Vagina (tissue), 2 donors: ENCODE measurements at places on chromosomes 12 and 14.

DNA sequence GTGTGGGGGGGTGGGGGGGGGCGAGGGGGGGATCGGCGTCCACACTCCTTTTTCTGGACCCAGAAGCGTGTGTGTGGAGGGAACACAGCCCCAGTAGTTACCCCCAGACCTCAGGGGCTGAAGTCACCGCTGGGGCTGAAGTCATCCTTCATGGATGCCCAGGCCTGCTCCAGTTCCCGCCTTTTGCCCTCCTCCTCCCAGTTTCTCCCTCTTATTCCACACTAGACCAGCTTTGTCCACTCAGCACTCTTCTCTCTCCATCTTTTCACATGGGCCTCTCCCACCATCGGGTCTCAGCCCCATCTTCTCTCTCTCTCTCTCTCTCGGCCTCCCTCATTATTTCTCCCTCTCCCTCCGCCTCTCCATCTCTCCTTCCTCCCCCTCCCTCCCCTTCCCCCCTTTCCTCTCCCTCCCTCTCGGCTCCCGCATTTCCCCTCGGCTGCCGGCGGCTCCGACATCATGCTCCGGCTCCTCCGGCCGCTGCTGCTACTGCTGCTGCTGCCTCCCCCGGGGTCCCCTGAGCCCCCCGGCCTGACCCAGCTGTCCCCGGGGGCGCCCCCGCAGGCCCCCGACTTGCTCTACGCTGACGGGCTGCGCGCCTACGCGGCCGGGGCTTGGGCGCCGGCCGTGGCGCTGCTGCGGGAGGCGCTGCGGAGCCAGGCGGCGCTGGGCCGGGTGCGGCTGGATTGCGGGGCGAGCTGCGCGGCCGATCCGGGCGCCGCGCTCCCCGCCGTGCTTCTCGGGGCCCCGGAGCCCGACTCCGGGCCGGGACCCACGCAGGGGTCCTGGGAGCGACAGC lies at the start of gene P3H3:
TSS of gene P3H3 (plus strand) at position 426 of the 799 bp plus-strand sequence. CDS start at position 460, 34 bp downstream.
- DNase-seq: no peak

DNA sequence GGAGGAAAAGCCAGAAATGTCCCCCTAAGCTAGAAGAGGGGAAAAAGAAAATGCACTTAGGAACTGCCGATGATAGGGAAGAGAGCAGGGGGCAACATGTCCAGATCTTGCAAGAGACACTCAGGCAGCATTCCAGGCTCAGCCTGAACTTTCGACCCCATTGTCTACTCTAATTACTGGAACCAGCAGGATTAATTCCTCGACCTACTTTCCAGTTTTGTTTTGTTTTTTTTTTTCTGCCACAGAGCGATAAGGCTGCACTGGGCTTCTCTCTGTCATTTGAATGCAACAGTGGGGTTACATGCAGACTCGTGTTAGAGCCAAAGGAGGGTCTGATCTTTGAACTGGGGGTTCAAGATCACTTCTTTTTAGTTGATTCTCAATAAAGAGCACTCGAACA lies 68.7 kb upstream of the MED13L start:
- DNase-seq: no peak

DNA sequence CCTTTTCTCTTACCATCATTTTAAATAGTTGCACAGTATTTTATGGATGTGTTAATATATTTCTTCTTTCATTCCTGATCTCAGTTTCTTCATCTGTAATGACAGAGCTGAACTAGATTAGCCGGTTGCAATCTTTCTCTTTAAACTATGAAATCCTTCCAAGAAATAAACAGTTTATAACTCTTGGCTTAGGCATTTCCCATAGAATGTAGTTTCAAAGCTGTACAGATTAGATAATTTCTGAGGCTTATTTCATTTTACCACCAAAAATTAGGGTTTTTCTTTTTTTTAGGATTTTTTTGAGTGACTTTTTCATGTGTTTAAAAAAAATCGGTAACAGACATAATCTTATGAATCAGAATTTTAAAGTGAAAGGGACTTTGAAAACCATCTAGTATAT lies 144.0 kb downstream of the RAD51B start:
- no peak for DNase-seq

DNA sequence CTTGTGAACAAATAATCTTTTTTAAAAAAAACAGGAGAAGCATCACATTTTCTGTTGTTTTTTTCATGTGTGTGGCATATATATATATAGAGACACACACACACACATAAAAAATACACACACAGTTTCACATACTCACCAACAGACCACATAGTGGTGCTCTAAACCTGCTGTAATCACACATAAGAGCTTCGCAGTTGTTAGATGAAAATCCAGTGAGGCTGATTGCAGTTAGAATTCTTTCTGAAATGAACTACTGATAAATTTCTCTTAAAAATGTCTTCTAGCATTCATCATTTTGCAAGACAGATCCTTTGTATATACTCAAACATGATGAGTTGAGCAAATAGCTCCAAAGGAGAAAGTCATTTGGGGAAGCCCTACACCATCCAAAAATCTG lies 434.3 kb upstream of the STXBP6 start:
- no peak for DNase-seq

DNA sequence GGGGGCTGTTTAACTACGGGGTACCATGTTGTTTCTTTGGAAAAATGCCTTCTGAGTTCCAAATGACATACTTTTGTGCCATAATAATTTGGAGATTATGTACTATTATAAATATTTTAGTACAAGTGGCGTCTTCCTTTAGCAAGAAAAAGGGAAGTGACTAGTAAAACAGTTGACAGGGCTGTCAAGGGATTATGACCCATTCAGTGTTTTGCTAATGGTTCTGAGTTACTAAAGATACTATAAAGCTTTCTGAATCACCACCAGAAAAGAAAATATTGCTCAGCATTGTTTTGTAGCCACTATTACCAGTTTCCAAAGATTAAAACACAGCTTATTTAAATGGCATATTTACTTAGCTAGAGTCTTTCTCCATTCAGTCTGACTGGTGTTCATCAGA lies 334.9 kb downstream of the SNAPC1 start:
- no peak for DNase-seq

GRCh38 chr12:56375598-56376434 lies 13.2 kb upstream of the APOF start:
- no peak for DNase-seq

GRCh38 chr14:68789821-68790643 lies 2.8 kb downstream of the ZFP36L1 start:
- peak; percentile 92 for DNase-seq

- no peak for DNase-seq
Measured at GRCh38 chr14:104107101-104107581, 21.6 kb downstream of the ASPG start.

GRCh38 chr12:89352492-89353187 lies at the start of gene DUSP6:
Gene DUSP6 (minus strand): TSS chr12:89352501. CDS start chr12:89352039, 462 bp downstream.
- DNase-seq: no peak

- no peak for DNase-seq
Measured at GRCh38 chr12:67482751-67483661, 165.5 kb upstream of the DYRK2 start.

GRCh38 chr14:56807386-56808109 lies 2.7 kb downstream of the OTX2 start:
- DNase-seq: no peak

GRCh38 chr12:48447755-48448154 lies 24.6 kb upstream of the ANP32D start:
- no peak for DNase-seq

DNA sequence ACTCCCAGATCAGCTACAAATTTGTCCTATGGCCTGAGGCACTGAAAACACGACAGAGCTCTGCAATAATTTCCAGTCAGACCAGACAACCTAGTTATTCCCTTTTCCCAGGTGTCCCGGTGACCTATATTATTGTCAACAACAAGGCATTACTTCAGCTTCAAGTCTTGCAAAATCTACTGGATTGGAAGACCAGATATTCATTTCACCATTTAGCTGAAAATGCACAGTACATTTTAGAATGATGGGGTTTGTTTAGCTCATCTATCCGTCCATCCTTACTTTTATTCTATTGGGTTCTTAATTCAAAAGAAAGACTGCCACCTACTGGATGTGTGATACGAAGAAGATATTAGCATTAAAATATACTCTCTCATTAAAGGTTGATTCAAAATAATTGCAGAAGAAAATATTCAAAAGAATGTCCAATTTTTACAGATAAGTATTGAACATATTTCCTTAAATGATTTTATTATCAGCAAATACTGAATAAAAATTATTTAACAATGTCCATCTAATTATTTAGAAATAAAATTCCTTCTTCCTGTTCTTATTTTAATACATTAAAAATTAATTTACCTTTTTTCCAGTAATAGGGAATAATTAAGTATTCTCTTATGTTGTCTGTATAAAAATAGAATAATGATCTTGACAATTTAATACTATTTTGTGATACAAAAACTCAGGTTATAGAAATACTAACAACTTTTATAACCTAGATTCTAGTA lies 244.9 kb upstream of the LRIG3 start:
- no peak for DNase-seq

DNA sequence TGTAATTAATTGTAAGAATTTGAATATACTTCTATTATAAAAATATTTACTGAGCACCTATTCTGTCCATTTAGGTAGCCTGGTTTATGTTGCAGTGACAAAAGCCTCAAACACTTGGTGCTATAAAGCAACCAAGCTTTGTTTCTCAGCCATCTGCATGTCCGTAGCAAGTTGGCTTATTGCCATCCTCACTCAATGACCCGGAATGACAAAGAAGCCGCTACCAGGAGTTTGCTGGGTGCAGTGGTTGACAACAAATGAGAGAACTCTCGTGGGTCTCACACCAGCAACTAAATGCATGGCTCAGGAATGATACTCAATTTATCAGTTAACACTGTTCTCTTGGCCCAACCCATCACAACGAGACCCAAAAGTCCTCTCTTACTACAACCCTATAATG lies 553.1 kb downstream of the DIO2 start:
- no peak for DNase-seq

DNA sequence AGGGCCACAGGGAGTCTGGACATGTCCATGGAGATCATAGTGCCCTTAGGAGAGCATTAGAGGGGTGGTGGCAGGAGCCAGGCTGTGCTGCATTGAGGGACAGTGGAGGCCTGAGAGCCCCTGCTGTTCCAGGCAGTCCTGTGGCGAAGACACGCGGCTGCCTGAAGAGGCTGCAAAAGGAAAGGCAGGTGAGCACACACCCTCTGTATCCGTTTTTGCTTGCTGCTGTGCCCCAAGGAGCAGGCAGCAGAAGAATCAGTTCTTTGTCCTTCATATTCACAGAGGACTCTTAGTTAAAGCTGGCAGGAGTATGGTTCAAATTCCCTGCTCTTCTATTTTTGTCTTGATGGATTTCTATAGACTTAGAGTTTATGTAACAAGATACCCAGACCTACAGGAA lies 4.5 kb downstream of the SLC35E3 start:
- DNase-seq: no peak

DNA sequence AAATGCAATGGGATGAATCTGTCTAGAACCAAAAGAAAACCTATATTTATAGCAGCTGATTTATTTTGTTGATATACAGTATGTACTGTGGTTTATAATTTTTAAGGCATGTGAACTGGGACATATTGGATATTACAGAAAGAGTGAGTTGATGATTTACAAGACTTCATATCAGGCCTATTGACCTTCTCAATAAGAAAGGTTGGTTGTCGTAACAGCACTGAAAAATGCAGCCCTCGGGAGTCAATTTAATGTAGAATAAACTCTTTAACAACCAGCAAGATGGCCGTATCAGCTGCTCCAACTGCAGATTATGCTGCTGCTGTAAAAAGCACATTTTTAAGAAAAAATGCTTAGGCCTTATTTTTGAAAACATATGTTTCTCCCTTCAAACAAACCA lies 407.3 kb downstream of the GXYLT1 start:
- DNase-seq: no peak

GRCh38 chr12:47837190-47838171 lies 17.8 kb upstream of the HDAC7 start:
- no peak for DNase-seq

- no peak for DNase-seq
Measured at GRCh38 chr12:57513266-57513665, 7.0 kb downstream of the DDIT3 start.

DNA sequence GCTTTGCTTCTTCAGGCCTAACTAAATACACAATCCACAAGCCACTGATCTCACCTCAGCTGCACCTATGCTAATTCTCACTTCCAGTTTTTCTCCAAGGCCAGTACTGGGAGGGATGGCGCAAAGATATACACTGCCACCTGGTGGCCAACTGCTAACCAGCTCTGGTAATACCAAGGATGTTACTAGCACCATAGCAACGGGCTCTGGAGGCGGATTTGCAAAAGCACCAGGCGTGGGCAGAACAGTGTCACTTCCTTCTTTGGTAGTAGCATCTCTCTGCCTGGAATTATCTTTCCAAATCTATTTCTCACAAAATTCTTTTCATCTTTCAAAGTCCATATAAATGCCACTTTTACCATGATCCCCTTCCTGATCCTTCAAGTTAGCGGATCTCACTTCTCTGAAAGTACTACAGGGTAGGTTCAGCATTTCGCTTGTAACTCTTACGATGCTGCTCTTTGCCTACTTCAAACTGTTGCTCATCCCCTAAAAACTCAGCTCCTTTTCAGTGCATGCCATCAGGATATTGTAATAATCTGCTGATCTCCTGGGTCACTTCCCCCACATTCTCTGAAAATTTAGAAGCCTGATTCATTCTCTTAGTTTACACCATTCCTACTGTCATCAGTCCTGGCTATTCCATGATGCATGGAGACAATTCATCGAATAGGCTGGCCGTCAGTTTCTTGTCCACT lies 37.1 kb upstream of the FOXJ2 start:
- peak; percentile 87 for DNase-seq

DNA sequence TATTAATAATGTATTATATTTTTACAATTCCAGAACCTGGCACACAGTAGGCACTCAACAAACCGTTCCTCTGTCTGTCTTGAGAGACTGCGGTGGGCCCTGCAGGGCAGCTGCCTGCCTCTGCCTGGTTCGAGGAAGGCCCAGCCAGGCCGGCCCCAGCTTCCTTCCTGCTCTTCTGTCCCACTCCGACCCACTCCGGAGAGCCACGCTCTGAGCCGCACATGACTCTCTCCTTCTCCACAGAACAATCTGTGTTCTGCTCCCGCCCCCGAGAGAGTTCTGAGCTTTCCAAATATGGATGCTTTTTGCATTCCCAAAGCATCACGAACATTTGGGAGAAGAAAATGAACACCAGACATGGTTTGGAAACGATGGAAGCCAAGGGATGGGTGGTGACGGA lies 57.3 kb downstream of the TTC7B start:
- no peak for DNase-seq

DNA sequence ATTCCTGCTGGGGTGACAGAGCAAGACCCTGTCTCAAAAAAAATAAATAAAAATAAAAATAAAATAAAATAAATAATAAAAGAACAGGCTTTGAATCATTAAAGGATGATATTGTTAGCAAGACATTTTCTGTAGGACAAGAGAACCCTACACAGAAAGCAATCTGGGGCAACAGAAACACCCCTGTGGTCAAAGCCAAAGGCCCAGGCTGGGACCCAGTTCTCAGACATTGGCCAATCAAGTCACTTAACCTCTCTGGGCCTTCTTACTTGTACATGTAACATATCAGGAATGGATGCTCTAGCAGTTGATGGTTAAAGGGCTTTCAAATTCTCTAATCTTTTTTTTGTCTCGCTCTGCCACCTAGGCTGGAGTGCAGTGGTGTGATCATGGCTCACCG lies 35.5 kb upstream of the TESC start:
- DNase-seq: no peak

GRCh38 chr12:120710805-120711296 lies 593 bp downstream of the UNC119B start:
- no peak for DNase-seq
